CMK (cell line): ENCODE measurements at places on chromosomes 6 and 20.

DNA sequence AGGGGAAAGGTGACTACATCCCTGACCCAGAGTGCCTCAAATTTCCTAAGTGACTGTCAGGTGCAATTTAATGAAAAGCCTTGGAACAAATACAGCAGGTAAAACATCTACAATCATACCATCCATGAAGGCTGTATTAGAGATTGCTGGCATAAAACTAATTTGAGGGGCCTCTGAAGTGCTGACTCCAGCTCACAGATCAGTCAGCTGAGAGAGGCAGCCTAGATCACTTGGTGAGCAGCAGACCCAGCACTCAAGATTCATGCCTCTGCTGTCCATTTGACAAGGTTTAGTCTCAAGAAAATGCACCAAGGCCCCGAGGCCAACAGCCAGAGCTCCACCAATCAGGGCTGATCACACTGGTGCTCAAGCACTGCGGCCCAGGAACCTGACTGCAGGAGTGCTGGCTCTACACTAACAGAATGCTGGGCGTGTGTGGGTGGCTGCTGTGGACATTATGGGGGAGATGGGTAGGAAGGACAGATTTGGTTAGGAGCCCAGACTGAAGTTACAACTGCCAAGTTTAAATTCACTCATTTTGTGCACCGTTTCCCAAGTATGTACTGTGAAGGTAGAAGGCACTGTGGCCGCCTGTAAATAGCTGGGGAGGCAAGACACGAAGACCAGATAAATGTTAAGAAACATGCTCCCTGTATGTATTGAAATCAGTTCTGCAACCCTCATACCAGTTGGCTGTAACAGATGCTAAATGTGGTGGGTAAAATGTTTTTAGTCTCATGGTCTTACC is 28.2 kb downstream of the SNX5 start:
- DNase-seq = no peak

- DNase-seq = no peak
Measured at GRCh38 chr6:31378062-31378720, 21.2 kb upstream of the HLA-B start.

DNA sequence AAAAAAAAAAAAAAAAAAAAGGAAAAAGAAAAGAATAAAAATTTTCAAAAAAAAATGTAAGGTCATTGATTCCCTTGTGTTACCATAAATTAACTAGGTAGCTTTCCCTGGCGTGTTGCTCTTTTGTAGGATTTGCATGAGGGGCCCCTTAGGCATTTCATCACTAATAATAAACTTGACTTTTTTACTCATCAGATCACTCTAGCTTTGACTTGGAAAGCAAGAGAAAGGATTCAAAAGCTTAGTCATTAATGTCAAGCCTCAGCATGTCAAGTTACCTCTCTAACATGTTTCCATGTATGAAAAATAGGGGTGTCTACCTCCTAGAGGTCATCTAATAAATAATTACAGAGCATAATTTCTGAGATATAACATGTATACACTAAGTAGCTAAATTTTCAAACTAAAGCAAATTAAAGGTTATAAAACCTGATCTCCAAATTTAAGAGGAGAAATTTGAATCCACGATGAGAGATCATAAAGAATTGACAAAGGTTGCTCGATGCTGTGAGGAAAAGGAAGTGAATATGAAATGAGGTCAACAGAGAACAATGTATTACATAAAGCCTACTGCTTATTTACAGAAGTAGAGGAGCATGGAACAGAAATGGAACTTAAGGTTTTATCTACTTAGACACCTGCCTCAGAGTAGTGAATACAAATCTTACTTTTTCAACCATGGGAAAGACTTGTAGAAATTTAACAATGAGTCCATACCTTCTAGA is 86.8 kb downstream of the ARHGAP18 start:
- DNase-seq = no peak

GRCh38 chr20:46965477-46965876 is 70.8 kb downstream of the EYA2 start:
- DNase-seq = no peak

- no peak for DNase-seq
Measured at GRCh38 chr6:133741375-133741861, 147.5 kb upstream of the TCF21 start.

GRCh38 chr6:169981969-169982368 is 230.5 kb downstream of the ERMARD start:
- no peak for DNase-seq
